NCI-H2227 treated with DMSO at 0.1 percent for 48 hours (cell line): ENCODE measurements at places on chromosomes 6 and 20.

- peak; percentile 53 for DNase-seq
These were observed 30.7 kb downstream of the SLC35D3 start for GRCh38 chr6:136952714-136953260.

GRCh38 chr20:37504404-37505096 is 16.5 kb upstream of the NNAT start:
- DNase-seq, result no peak

DNA sequence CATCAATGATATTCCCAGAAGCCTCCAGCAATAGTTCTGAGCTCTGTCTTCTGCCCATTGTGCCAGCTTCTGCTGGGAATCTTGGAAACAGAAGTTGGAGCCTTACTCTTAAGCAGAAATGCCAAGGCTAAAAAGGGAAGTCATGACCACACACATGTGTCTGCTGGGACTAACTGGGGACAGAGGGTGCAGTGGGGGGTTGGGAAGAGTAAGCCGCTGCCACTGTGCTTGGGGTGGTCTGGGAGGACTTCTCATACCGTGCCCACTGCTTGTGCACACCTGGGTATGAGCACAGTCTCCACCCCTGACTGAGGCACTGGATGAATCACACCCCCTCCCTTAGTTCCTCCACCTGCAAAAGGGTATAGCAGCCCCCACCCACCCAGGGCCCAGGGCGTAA is 90.7 kb downstream of the CDC5L start:
- DNase-seq, result no peak

- DNase-seq, result no peak
These were observed 69.3 kb downstream of the SYNJ2 start for GRCh38 chr6:158050955-158051354.

GRCh38 chr6:110815015-110815410 is 256 bp downstream of the CDK19 start:
- no peak for DNase-seq

- no peak for DNase-seq
These were observed 18.2 kb downstream of the NEDD9 start for GRCh38 chr6:11214084-11214833.

GRCh38 chr20:46951405-46951804 is 56.8 kb downstream of the EYA2 start:
- DNase-seq, result no peak

- DNase-seq, result no peak
These were observed 97.4 kb upstream of the SPTLC3 start for GRCh38 chr20:12911372-12911771.

DNA sequence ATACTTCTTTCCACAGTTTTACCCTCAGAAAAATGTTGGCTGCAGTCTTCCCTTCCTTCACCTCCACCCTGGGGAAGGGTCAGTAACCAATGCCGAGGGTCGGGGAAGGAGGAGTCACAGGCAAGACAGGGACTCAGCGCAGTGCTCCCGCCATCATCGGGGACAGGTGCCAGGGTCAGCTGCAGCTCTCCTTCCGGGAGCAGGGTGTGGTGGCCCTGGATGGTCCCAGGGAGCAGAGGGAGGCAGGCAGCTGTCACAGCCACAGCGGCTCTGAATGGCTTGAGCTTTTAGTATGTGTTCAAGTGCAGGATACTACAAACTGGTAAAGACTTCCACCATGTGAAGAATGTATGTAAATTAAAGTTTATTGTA is 26.0 kb upstream of the PI16 start:
- DNase-seq, result no peak

DNA sequence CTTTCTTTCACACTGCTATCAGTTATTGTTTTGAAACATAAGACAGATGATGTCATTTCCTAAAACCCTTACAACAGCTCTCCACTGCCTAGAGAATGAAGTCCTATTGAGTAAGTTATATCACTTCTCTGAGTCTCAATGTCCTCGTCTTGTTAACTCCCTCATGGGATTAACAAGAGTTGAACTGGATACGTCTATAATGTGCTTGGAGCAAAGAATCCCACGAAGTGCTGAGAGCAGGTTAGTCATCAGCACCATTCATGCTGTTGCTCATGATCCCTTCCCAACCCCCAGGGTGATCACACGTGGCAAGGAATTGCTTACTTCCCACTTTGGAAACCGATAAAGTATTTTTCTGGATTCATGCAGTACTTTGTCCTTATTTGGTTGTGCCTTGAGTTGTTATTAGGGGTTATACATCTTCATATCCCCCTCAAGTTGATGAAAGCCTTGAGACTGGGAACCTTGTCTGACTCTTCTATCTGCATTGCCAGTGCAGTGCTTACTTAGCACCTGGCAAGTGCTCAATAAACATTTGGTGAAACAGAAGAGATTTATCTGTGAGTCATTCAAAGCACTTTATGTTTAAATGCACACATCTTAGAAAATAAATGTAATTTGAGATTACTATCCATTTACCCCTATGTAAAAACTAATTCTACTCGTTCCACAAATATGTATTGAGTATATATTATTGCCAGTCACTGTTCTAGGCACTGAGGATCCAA is 487.5 kb downstream of the EPM2A start:
- no peak for DNase-seq

DNA sequence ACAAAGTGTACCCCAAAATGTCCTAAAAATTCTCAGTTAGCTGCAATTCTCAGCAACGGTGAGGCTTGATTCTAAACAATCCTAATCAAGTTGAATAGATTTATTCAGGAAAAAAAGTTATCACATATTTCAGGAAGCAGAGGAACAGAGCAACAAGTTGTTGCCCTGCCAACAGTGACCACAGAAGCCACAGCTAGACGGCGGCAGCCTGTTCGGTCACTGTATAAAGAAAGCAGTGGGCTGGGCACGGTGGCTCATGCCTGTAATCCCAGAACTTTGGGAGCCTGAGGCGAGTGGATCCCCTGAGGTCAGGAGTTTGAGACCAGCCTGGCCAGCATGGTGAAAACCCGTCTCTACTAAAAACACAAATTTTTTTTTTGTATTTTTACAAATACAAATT is 171.2 kb upstream of the BMP5 start:
- DNase-seq, result no peak

DNA sequence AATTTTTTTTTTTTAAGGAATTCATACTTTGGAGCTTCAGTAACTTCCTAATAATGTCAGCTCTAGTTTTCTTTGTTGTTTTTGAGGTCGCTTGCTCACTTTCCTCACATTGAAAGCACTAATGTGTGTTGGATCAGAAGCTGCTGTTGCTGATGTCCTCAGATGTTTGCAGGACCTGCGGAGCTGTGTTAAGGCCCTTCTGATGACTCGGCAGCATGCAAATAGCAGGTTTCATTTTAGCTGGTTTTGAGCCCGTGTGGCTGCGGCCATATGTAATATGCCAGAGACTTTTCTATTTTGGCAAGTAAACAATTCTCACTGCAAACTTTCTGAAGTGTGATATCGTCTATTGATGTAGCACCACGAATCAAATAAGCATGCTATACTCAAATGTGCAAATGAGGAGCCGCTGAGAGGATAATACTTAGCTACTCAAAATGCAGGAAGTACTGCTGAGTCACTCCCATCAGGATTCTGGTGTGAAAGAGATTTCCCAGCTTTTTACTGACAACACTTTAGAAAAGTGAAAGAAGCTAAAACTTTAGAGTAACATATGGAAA is 187.8 kb downstream of the SASH1 start:
- no peak for DNase-seq

DNA sequence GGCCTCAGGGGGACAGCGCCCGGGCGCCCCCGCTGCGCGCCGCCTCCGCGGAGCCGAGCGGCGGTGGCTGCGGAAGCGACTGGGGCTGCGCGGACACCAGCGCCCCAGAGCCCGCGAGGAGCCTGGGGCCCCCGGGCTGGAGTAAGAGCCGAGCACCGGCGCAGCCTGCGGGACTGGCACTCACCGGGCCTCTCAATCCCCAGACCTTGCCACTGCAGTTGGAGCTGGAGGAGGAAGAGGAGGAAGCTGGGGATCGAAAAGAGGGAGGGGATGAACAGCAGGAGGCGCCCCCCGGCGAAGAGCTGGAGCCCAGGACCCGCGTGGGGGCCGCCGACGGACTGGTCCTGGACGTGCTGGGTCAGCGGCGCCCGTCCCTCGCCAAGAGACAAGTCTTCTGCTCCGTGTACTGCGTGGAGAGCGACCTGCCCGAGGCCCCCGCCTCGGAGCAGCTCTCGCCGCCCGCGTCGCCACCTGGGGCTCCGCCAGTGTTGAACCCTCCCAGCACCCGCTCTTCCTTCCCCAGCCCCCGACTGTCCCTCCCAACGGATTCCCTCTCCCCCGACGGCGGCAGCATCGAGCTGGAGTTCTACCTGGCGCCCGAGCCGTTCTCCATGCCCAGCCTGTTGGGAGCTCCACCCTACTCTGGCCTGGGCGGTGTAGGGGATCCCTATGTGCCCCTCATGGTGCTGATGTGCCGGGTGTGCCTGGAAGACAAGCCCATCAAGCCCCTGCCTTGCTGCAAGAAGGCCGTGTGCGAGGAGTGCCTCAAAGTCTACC is 590 bp downstream of the RNF217 start:
- DNase-seq, result no peak

DNA sequence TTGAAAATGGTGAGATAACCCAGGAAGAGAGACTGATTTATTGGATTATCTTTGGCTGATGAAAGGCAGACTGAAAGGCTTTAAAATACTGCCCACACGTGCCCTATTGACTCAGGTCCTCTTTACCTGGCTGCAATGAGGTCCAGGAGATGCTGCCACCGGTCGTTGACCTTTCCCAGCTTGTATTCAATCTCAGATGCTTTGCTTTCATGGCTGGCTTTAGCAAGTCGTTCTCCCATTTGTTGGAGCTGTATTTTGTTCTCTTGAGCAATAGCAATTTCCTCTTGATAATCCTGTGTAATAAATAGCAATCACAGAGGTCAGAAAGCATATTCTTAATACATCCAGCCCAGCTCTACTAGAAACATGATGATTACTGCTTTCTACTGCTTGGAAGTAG is 368.8 kb downstream of the ESR1 start:
- DNase-seq, result no peak

DNA sequence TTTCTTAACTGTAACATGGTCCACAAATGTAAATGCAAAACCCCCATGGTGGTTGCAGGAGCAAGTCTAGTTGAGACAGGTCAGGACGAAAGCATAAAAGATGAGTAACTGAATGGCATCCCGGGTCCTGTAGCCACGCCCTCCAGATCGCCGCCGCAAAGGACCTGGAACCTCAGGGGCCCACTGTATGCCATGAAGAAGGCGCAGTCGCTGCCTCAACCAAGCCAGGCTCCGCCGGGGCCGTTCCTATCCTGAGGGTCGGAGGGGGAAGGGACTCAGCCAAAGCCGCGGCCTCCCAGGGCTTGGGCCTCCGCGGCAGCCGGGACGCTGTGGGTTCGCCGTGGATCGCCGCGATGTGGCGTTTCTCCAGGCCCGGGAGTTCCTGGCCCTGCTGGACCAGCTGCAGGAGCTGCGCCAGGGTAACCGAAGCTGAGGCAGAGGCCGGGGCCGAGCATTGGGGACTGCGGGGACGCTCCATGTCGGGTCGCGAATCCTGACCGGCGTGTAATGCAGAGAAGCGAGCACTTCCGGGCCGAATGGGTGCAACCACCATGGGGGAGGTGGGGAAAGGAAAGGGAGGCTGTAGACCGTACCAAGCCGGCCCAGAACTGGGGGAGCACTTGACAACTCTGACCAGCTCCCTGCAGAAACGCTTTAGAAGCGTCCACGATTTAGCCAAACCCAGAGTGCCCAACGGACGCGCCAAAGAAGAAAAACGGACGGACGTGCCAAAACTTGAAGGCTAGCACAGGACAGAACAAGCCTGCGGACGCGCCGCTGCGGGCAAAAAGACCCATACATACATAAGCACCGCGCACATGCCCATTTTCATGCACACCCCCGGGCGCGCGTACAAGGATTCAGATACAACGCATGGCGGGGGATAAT is 11.1 kb downstream of the RPL7L1 start:
- DNase-seq, result peak; percentile 72

DNA sequence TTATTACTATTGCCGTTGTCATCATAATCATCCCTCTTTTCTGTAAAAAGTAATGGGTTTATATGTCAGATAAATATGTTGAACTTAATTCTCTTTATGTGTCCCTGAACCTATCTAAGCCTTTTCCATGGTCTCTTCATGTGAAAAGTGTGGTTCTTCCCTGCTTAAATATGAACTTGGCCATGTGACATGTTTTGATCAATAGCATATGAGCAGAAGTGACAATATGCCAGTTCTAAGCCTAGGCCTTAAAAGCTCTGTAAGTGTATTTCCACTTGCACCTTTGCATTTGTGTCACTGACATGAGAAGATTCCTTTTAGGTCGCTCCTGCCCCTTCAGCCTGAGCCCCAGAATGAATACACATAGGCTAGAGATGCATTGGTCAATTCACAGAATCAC is 188.4 kb upstream of the CCN2 start:
- DNase-seq, result no peak

- DNase-seq, result no peak
These were observed 61.4 kb upstream of the MTRF1L start for GRCh38 chr6:153063936-153064335.

GRCh38 chr6:12208190-12208589 is 82.0 kb upstream of the EDN1 start:
- no peak for DNase-seq

- no peak for DNase-seq
These were observed 82.8 kb downstream of the MLIP start for GRCh38 chr6:54194067-54194466.

DNA sequence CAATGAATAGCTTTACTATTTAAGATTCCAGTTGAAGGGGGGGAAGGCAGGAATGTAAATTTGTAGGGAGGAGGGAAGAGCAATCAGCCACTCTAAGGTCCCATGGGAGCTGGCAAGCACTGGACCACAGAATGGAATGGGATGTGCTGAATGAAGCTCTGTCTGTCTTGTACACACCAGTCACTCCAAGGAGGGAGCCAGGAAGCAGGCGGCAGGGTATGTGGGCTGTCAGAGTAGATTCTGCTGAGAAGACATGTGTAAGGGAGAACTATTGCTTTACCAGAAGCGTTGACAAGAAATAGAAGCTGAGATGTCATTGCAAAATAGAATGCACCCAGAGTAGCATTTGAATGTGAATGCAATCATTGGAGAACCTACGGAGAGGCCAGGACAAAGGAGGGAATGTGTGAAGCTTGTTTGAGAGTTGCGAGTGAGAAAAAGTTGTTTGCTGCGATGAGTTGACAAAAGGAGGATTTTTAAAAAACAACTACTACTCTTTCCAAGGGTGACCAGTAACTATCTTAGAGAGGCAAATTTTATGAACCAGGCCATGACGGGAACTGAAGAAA is 25.2 kb upstream of the PDE7B start:
- no peak for DNase-seq

- no peak for DNase-seq
These were observed 263.4 kb upstream of the MAN1A1 start for GRCh38 chr6:119612911-119613381.

DNA sequence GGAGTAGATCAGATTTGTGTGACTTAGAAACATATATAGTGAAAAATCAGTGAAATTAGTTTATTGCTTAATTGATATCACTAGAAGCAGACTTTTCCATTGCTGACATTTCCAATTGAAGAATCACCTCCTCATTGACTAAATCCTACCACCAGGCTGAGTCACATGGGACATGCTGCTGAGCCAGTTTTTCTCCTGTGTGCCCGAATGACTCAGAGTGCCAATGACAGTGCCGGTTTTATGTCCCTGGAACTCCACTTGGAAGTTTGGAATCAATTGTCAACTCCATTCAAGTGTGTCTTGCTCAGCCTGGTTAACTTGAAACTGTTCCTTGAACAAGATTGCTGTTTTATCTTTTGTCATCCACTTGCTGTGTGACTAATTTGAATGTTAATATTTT is 316.1 kb upstream of the PRDM1 start:
- no peak for DNase-seq
